ENCODE measurements at places on chromosomes 7 and 10. TPM values are rescaled to one million over a fixed set of nuclear protein-coding genes. Genes with fewer than 3 reads are reported as not detected.

DNA sequence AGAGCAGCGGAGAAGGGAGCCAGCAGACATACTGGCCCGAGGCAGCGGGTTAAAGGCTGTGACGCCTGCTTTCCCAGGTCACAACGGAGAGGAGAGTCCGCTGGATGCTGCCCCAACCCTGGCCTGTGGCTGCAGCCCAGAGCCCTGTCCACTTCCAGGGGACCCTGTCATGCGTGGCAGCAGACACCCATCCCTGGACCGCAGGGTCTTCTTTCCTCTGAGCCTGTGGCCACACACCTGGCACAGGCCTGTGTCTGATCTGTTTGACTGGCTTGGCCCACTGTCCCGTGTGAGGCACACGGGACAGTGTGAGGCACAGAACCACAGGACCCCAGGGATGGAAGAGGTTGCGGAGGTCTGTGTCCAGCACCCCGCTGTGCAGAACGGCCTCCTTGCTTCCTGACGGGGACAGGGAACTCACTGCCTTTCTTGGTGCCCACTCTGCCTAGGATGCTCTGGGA lies 42.4 kb downstream of the INSIG1 start:
- no peak for DNase-seq

- DNase-seq = no peak
These were observed 99.3 kb upstream of the RPA3 start for GRCh38 chr7:7817748-7818147.

GRCh38 chr10:74153123-74153522 lies 2.1 kb downstream of the ADK start:
- no peak for DNase-seq

CYP2C8 gene
- not detected for polyA plus RNA-seq

DNA sequence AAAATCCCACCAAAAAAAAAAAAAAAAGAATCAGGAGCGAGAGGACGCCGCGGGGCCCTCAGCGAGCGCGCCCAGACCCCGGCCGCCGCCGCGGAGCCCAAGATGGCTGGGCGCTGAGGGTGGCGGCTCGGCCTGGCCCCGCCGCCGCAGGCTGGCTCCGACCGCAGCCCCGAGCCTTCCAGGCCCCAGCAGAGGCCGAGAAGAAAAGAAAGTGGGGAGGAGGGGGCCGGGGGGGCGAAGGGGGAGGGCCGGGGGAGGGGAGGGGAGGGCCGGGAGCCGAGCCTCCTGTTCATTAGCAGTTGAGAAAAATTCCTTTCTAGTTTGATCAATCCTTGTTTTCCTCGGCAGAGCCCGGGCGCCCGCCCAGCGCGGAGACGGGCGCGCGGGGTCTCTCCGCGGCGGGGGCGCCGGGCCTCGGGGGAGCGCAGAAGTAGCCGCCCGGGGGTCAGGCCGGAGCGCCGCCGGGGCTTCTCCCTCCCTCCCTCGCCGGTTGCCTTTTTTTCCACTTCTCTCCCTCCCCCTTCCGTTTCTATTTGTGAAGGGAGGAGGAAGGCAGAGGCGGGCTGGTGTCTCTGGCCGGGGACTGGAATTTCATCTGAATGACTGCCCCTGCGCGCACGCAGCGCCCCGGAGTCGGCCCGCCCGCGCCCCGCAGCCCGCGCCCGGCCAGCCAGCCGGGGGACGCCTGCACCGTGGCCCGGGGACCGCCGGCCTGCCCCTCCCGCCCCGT lies 778 bp upstream of the TRIM8 start:
- DNase-seq = peak; percentile 24

- DNase-seq = no peak
These were observed 81.8 kb downstream of the TNS3 start for GRCh38 chr7:47500103-47500563.

DNA sequence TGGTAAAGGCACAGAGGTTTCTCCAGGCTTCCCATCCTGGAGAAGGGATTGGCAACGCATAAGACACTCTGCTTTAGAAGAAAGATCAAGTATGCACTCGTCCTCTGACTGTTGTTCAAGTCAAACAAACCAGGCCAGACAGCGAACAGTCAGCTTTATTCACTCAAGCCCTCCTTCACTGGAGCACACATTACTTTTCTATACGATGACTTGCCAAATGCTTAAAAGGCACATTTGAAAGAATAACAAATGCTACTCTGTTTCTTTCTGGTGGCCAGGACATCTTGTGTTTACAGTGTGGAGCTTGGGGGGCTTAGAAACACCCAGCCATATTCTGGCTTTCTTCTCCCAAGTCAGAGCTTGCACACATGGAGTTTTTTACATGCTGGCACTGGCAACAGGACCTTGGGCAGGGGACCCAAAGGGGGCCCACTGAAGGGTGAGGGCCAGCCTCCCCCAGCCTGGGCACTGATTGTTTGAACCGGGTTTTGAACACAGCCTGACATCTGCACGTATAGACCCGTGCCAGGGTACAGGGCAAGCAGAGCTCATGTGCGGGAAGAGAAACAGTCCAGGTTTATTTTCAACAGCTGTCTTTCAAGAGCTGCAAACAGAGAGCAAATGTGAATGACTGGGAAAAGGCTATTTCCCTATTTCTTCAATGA lies 33.3 kb upstream of the FGFR2 start:
- DNase-seq = no peak

DNA sequence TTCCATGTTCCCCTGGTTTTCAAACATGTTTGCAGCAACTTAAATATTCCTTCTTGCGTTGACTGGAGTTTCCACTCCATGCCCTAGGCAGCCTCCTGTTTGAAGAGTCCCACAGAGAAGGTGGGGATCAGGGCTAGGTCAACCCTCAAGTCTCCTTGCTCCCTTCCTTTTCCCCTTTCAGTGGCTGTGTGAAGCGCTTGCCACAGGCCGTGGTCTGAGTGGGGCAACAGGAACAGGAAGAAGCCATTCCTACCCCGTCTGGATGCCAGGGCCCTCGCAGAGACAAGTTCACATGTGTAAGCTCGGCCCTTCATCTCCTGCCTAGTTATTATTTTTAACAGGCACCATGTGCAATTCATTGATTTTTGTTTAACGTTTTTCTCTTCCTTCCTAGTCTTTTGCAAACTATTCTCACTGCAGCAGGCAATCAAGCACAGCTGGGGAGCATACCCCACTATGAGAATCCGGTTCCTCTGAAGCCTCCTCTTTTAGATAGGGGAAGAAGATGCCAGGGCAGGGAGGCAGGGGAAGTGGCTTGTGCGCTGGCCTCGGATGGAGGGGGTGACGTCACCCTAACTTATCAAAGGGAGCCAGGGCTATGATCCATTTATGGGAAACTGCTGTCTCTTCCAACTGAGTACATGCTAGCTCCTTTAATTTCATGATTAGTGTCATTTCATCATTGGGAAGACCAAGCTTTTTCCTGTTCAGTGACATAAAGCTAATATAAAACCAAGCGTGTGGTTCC lies 64.2 kb downstream of the PRLHR start:
- no peak for DNase-seq

KRIT1 gene
- polyA plus RNA-seq = 7.7 TPM

GRCh38 chr7:77288676-77289320 lies 89.2 kb upstream of the FGL2 start:
- no peak for DNase-seq

- no peak for DNase-seq
These were observed 19.2 kb upstream of the TTYH3 start for GRCh38 chr7:2612445-2613097.

DNA sequence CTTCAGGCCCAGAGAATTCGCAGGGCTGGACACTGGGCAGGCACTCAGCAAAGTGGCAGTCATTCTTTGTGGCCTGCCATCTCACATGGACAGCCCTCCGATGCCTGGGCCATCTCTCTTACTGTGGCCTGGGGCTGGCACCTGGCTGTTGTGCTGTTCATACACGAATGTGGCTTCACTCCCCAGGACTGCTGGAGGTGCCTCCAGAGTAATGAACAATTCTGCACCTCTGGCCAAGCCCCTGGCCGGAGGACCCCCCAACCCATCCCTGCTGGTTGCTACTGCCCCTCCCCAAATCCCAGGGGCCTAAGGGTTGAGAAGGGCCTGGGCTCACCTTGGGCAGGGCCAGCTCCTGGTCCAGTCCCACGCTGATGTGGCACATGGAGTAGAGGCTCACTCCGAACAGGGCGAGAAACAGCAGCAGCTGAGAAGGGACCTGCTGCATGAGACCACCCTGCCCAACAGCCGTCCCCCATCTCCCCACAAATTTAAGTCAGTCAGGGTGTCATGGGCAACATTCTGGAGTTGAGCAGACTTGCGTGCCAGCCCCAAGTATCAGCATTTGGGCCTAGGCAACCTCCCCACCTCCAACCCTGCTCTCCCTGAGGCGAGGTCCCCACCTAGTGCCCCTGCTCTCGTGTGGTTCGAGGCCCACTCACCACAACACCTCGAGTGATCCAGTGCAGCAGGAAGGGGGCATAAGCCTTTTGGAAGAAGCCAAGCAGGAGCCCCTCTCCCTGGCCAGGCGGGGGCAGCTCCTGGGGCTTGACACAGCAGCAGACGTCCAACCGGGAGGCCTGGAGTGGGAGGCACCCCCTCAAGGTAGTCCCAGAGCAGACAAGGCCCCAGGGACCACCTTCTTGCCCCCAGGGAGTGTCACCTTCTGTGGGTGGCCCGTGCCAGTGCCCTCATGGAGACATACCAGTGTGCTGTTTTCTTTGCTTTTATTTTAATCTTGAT lies 9.4 kb downstream of the NPC1L1 start:
- DNase-seq = no peak

- DNase-seq = no peak
These were observed 231.6 kb downstream of the TEX36 start for GRCh38 chr10:125451319-125451718.

DNA sequence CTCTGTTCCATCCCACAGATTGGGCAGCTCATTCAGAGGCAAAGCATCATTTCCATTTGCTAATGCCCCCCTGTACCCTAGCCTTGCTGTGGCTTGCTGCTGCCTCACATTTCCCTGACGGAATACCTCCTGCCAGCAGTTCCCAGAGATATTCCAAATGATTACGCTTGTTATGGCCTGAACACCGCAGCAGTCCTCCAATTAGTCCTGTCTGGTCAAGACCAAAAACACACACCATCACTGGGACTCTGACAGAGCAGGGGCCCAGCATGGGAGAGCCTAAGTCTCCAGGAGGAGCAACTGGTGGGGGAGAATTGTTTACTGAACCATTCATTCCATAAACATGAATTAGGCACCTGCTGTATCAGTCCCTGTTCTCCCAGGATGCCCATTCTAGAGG lies 6.1 kb downstream of the OGDHL start:
- DNase-seq = no peak

HOXA7 gene
- not detected for polyA plus RNA-seq

GRM8 gene
- not detected for polyA plus RNA-seq

DNA sequence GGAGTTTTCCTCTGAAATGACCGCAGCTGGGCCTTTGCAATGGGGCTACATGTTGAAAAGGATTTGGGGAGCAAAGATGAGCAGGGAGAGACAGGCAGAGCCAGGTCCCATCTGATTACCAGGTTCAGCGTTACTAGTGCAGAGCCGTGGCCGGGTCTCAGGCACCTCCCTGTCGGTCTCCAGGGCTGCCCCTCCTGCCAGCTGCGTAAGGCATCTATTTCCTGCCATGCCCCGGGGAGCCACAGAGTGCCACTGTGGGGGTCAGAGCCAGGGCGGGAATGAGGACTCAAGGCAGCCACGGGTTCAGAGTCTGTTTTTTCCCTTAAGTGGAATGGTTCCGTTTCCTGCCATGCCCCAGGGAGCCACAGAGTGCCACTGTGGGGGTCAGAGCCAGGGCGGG lies 382.6 kb upstream of the SHH start:
- no peak for DNase-seq

PPP1R3A gene
- not detected for polyA plus RNA-seq

- DNase-seq = no peak
These were observed 245.0 kb downstream of the HDAC9 start for GRCh38 chr7:18740579-18740988.

DNA sequence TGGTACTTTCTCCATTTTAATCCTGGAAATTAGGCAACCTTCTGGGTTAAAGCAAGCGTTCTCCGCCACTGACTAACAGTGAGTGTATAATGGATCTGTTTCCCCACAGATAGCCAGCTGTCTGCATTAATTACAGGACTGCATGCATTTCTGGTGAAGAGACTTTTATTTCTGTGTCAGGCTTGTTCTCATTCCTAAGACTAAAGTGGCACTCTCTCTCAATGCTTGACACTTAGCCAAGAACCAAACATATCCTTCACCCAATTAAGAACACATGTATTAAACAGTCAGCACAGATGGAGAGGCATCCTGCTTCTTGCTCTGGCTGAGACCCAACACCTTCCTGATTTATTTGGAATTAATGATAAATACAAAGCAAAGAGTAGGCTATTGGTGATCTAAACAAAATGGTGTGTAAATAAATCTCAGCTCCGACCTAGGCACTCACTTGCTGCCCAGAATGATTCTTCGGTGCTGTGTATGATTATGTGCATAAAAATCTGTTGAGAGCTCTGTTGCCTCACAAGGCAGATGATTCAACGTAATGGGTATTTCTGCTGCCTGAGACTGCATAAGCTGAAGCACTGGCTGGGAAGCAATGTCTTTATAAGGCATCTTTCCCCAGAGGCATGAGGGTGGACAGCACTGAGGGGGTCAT lies 16.8 kb downstream of the CALU start:
- DNase-seq = no peak

- DNase-seq = no peak
These were observed 443.3 kb downstream of the GFRA1 start for GRCh38 chr10:115829521-115830205.

SSC4D gene
- polyA plus RNA-seq = not detected

C1QL3 gene
- 0.48 TPM for polyA plus RNA-seq

OPN4 gene
- not detected for polyA plus RNA-seq

DNA sequence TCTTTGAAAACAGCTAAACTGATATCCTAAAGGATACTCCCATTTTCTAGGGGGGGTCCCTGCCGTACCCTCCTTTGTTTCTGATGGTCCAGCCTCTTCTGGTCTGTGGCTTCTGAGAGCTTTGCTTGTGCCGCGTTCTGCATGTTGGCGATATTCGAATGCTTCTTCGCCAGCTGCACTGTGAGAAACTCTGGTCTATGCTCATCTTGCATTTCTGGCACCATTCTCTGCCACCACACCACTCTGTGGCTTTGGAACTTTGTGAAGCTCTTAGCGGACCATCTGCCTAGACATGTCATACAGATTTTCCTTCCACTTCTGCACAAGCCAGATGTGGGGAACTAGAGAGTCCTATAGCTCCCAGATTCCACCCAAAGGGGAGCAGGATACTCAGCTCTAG lies 197.2 kb downstream of the REEP3 start:
- no peak for DNase-seq

DNA sequence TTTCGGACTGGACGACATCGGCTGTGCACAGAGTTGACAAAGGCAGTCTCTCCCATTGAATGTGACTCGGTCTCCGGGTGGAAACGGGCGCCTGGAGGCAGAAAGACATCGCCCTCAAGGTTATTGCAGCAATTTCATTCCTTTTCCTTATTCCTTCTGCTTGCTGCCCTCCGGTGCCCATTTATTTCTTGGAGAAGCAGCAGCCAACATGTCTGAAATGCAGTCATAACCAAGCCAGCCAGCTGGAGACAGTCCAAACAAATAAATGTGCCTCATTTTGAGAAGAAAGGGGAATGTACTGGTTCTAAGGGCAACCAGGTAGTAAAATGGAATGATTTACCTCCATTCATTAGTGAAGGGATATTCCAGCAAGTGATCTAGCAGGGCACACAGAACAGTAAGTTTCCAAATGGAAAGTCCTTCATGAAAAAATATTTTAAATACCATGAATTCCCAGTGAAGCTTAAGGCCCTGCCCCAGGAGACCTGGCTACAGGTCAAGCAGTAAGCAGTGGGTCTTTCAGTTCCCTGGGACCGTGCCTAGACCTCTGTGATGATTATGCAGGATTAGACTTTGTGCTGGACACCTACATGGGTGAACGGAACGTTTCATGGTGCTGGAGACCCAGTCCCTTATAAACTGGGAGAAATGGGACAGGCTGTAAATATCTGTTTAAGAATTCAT lies 86.6 kb downstream of the ABLIM1 start:
- no peak for DNase-seq

GRCh38 chr10:12729885-12730284 lies 271.6 kb downstream of the CCDC3 start:
- DNase-seq = no peak

NKX2-3 gene
- polyA plus RNA-seq = not detected
